Stimulated activated CD4-positive, alpha-beta T cell treated with anti-CD3 and anti-CD28 coated beads, Interleukin-1b, Interleukin-23, amount 100 ng/mL, for 1 hour (primary cell): ENCODE measurements at places on chromosomes 5 and 9.

GRCh38 chr5:172211676-172212075 is 17.7 kb downstream of the EFCAB9 start:
- no peak for DNase-seq

DNA sequence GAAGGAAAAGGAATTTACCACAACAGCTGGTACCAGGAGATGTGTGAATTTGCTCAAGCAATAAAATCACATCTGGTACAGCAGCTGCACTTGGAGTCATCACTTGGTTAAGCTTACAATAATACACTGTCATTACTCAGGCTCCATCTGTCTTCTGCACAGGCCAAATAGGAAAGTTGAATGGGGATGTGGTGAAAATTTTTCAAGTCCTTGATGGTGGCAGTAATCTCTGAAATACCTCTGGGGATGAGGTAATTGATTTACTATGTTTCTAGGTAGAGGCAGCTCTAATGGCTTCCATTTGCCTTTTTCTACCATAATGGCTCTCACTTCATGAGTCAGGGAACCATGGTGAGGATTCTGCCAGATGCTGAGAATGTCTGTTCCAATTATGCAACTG is 206.8 kb upstream of the ATP10B start:
- DNase-seq = no peak

DNA sequence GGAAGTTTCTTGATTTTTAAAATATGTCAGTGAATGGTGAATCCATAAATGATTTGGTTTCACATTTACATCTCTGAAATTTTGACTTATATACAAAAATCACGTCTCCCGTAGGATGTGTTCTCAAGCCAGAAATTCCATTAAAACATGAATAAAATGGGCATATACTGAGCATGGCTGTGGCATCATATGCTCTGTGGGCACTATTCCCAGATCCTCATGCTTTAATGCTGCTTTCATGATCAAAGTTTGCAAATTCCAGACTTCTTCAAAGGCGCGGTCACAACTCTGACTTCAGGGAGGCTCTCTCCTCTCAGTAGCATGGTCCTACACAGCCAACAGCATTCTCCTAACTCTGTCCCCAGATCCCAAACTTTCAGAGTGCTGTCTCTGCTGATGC is 723.2 kb downstream of the TAF11L14 start:
- no peak for DNase-seq

GRCh38 chr5:110918683-110919082 is 152.8 kb upstream of the TSLP start:
- DNase-seq = no peak

GRCh38 chr5:127660047-127660733 is 11.3 kb downstream of the CTXN3 start:
- DNase-seq = no peak

DNA sequence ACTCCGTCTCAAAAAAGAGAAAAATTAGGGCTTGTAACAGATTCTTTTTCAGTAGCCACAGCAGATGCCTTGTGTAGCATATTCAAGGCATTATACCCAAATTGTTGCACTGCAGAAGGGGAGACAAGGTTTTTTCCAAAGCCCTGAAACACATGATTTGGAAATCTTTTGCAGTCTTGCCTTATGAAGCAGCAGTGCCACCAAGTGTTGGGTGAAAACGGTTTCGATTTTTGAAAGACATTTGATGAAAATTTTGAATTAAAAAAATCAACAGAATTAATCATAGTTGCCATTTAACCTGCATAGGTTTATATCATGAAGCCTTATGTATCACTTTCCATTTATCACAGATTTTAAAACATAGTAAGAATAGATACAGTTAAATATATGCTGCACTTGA is 479.5 kb downstream of the TAF11L14 start:
- DNase-seq = no peak

DNA sequence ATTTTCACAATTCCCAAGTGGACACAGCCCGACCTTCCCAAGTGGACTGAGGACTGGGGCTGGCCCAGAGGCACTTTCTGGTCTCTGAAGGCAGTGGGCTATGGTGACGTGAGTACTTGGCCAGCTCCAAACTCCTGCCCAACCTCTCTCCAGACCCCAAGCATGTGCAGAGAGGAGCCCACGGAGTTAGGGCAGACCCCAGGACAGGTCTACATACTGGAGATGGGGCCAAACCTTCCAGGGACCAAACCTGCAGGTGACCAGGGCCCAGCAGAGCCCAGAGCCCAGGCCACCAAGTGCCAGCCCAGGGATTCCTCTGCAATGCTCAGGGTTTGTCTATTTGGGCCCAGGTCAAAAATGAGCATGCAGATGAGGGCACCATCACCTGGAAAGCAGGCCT is 15.3 kb downstream of the BRD3 start:
- DNase-seq = no peak

DNA sequence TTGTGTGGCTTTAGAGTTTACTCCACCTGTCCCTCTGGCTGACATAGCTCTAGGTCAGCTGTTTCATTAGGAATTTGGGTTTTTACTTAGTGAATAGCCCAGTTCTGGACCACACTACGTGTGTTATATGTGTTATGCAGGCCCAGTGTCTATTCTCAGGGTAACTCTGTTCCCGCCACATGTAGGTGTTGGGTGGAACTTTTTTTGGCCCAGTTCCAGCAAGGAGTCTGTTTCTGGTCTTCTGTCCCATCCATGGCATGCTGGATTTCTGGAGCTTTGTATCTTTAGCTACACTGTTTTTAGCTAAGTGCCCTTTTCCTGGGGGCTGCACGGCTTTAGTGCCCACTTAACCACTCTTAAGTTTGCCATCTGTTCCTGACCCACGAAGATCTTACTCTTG is 15.5 kb downstream of the RMI1 start:
- no peak for DNase-seq

GRCh38 chr9:99607842-99608448 is 213.7 kb upstream of the NR4A3 start:
- DNase-seq = no peak

GRCh38 chr9:89609426-89610006 is 4.7 kb downstream of the GADD45G start:
- no peak for DNase-seq

DNA sequence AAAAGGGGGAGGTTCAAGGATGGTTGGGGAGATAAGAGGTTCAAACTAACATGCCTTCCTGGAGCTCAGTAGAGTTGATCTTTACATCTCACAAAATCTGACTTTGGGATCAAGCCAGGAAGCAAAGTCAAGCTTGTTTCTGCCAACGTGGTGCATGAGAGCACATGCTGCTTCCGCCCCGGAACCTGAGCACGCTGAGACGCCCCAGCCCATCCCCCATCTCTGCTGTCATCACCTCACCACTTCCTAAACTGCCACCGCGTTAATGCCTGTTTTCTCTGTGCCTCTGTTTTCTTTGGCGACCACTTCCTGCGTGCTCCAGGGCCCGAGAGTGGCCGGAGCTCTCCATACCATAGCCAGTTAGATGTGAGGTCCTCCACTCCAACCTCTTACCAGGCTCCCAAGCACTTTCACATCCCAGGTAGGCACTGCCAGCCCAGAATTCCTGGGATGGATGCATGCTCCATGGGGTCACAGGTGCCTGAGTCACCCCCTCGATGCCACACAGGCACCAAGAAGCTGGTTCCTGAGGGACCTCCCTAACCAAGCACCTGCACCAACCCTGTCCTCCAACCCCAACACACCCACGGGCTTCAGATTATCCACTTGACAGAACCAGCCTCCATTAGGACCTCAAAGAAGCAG is 31.2 kb upstream of the AFAP1L1 start:
- peak; percentile 39 for DNase-seq

DNA sequence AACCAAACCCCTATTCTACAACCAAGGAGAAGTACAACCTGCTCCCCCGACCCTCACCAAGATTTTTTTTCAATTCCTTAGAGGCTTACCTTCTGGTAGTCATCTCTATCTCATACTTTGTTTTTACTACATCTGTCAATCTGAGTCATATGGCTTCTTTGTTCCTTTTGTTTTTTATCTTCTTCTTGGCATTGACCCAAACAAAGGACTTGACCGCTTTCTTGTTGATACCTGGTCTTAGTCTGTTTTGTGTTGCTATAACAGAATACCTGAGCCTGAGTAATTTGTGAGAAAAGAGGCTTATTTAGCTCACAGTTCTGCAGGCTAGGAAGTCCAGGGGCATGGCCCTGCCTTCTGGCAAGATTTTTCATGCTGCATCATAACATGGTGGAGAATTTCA is 352.7 kb downstream of the MLLT3 start:
- DNase-seq = no peak

DNA sequence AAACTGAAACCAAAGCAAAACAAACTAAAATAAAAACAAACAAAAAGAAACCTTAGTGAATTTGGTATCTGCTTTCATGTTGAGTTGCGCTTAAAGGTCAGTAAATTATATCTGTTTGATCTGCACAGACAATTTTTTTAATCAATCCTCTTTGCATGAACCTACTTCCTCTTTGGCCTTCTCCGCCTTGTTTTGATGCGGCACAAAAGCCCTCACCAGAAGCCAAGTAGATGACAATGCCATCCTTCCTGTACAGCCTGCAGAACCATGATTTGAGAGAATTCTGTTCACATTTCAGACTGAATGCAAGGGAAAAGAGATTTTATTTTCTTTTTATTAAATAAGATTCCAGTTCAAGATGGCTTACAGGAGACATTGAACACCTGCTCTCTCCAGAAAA is 473.6 kb upstream of the FTMT start:
- no peak for DNase-seq

DNA sequence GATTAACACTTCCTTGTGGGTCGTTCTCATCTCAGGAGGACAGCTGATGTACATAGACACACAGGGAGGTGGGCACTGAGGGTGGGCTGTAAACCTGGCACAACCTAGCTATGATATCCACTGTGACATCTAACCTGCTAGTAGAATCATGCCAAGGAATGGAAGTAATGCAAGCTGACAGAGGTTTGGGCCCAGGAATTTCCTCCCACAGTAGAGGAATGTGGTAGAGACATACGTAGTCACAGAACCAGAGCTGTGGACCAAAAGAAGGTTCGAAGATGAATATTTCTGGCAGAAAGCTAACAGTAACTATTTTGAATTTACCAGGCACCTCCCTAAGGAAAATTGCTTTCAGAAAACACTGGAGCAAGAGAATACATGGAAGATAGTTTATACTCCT is 15.2 kb upstream of the DNAJC25 start:
- DNase-seq = no peak

- DNase-seq = no peak
Measured at GRCh38 chr5:133362438-133362837, 249.9 kb downstream of the FSTL4 start.
